ENCODE measurements at places on chromosomes 5 and 9.
A peak's percentile ranks its signal among the peaks of the same experiment; 100 is the strongest.

- no peak for DNase-seq
Observed at GRCh38 chr5:39970117-39970798, 545.5 kb upstream of the DAB2 start.

- no peak for DNase-seq
Observed at GRCh38 chr5:158468444-158468843, 609.5 kb upstream of the CLINT1 start.

DNA sequence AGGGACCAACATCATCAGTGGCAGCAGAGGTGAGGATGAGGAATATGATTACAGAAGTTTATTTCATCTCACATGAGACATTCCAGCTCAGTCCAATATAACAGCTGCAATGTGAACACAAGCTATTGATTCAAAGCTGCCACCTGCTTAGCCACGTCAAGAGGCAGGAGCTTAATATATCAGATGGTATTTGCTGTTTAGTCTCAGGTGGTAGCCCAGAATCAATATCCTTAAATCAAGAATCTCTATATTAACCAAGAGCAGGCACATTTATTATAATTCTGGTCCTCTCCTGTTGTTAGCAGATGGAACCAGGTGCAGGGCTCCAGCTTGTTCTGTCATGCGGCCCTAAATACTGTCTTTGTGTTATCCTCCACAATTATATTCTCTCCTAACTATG lies 431.6 kb downstream of the ICE1 start:
- DNase-seq, result no peak

DNA sequence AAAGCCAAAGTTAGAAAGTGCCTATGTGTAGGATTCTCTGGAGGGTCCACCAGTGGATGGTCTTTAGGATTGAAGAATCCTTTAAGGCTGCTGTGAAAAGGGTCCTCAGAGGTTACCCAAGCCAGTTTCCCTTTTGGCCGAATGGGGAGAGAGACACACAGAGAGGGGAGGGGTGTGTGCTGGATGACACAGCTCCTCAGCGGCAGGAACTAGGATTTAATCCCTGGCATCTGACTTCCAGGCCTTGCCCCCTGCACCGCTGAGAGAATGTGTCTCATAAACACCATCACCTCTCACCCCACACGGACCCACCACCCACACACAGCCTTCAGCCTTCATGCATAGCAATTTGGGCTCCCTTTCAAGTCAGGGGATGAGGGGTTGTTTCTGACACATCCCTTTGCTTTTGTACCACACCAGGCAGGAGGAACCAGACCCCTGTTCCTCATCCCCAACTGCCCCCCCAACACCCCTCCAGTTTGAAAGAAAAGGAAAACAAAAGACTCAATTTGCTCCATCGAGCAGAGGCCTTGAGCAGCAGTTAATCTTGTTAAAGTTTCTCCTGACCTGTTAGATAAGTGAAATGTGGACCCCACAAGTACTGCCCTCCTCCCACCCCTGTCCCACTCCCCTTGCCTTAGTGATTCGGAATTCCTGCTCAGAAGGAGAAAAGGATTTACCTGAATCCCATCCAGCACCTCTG lies 4.0 kb downstream of the PAPPA start:
- no peak for DNase-seq

DNA sequence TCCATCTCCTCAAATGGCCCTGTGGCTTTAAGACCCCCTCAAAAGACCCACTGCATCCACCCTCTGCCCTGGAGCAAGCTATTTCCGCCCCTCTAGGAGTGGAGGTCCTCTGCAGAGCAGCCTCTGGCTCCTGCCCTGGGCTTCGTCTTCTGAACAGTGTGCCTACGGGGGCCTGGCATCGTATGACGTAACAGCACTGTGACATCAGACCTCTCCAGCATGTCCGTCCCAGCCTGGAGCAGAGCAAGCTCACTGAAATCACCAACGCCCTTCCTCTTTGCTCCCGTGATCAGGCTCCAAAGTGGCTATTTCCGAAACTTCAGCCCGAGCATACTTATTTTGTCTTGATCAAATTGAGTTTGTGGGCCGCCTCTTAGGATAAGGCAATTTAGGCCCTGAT lies 69.1 kb upstream of the PTCH1 start:
- no peak for DNase-seq

DNA sequence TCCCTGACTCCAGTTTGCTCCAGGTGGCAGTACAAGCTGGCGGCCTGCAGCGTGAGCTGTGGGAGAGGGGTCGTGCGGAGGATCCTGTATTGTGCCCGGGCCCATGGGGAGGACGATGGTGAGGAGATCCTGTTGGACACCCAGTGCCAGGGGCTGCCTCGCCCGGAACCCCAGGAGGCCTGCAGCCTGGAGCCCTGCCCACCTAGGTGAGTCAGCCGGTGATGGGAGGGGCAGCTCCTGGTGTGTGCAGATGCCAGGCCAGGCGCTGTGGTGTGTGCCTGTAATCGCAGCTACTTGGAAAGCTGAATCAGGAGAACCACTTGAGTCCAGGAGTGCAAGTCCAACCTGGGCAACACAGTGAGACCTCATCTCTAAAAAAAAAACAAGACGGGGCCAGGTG lies 10.0 kb upstream of the CACFD1 start:
- DNase-seq, result no peak

DNA sequence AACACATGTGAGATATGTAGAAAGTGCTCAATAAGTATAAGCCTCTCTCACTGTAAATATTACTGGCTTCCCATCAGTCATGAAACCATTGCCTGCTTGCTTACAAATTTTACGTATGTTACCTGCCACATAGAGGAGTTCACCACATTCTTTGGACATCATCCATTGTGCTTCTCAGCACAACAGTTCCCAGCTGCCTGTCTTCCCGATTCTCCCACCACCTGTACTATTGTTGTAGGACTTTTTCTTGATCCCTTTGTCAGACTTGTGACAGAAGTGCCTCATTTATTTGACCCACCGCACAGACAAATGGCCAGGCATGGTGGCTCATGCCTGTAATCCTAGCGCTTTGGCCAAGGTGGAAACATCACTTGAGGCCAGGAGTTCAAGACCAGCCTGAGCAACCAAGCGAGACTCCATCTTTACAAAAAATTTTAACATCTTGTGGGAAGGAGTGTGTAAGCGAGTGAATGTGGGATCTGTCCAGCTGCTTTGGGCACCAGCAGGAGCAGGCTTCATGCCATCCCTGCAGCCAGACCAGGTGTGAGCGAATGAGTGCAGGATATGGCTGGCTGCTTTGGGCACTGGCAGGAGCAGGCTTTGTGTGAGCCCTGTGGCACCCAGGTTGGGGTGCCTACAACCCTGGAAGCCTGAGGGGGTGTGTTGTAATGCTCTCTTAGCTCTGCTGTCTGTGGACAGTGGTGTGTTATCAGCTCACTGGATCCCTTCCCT lies 139.9 kb upstream of the ELL2 start:
- no peak for DNase-seq

- no peak for DNase-seq
Observed at GRCh38 chr5:116157902-116158301, 73.1 kb downstream of the COMMD10 start.

- DNase-seq, result peak; percentile 31
Observed at GRCh38 chr5:56819060-56819881, 3.9 kb downstream of the MAP3K1 start.
